ENCODE measurements at places on chromosomes 16 and 17. TPM values are rescaled to one million over a fixed set of nuclear protein-coding genes. Genes with fewer than 3 reads are reported as not detected.

- DNase-seq, result no peak
These were observed 143.7 kb downstream of the PMP22 start for GRCh38 chr17:15121426-15121825.

GRCh38 chr16:55703003-55704001 is 47.5 kb downstream of the SLC6A2 start:
- peak; percentile 82 for DNase-seq

DNA sequence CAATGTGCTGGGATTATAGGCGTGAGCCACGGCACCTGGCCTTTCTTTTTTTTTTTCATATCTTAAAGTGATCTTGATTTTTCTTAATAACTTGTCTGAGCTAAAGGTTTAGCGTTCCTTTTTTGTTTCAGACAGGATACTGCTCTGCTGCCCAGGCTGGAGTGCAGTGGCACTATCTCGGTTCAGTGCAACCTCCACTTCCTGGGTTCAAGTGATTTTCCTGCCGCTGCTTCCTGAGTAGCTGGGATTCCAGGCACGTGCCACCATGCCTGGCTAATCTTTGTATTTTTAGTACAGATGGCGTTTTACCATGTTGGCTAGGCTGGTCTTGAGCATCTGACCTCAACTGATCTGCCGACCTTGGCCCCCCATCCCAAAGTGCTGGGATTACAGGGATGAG is 4.0 kb downstream of the RUSF1 start:
- no peak for DNase-seq

DNA sequence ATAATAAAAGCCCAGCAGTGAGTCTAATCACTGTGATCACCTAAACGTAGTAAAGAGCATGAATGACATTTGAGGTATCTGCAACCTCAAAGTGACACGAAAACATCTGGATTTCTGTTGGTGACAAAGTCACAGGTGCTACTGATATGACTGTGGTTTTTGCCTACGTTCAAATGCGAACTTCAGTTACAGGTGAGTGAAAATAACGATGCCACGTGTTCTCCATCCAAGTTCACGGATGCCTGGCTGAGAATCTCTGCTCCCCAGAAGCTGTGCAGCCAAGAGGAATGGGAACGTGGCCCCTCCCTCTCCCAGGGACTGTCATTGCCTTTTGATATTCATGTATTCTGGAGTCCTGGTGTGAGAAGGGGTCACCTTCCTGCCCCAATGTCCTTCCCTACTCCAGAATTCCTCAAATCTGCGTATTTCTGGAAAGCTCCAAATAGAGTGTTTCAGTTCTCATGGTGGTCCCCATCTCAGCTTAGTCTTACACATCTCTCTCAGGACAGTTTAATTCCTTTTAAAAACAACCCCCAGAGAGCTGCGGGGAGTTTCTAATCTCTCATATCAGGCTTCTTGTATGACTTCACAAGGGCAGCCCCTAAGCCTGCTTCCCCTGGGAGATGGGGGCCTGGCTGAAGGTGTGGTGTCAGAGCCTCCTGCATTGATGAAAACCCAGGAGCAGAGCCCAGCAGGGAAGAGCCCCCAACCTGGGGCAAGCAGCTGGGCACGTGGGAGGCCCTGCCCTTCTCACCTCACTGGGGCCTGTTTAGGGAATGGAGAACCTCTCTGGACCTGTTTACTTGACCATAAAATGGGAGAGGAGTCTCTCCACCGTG is 25.8 kb downstream of the PIK3R5 start:
- DNase-seq, result no peak

DNA sequence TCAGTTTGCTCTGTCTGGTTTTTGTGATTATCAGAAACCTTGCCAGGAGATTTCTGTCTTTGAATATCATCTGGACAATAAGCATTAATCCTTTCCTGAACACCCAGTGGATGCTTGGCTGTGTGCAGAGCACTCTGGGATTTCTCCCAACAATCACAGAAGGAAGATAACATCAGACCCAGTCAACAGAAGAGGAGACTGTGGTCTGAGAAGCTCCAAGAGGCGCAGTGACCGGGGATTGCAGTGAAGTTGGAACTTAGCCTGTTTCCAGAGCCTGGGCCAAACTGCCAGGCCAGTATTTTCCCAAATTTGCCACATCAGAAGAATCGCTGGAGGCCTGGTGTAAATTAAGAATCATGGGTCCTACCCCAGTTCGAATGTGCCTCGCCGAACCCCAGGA is 264.7 kb downstream of the C16orf95 start:
- no peak for DNase-seq

DNA sequence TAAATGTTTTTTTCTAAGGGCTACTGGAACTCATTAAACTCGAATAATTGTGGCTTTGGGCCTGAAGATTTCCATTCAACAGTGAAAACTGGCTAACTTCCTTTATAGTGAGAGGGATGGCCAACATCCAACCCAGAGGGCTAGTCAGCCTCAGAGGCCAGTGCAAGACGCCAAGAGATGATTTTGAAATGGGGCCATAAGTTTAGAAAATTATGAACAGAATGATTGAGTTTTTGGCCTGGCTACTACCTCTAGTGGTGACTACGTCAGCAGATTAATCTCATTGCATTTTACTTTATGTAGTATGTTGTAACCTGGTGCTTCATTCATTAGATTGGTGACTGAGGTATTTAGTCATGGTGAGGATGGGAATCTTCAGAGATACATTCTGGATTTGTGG is 28.4 kb downstream of the HAPSTR1 start:
- no peak for DNase-seq

GRCh38 chr16:78213751-78214150 is 114.3 kb downstream of the WWOX start:
- no peak for DNase-seq

- no peak for DNase-seq
These were observed 13.7 kb downstream of the SHCBP1 start for GRCh38 chr16:46607529-46607928.

GRCh38 chr17:81445642-81446503 is 50.6 kb downstream of the BAHCC1 start:
- DNase-seq, result no peak

The KRTAP1-5 gene
- total RNA-seq, result not detected
